GM12891 (cell line): ENCODE measurements at places on chromosomes 3 and 15.

- DNase-seq, result no peak
Measured at GRCh38 chr3:192818126-192818525, 90.8 kb upstream of the FGF12 start.

DNA sequence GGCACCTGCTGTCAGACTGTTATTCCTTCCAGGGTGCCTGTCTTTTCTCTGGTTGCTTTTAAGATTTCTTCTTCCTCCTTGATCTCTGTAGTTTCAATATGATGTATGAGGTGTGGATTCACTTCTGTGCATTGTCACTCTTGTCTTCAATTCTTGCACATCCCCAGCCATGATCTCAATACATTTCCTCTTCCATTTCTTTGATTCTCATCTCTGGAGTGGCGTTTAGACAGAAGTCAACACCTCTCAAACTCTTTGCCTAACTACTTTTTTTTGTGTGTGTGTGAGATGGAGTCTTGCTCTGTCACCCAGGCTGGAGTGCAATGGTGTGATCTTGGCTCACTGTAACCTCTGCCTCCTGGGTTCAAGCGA is 224.4 kb upstream of the LYSMD4 start:
- DNase-seq, result no peak

DNA sequence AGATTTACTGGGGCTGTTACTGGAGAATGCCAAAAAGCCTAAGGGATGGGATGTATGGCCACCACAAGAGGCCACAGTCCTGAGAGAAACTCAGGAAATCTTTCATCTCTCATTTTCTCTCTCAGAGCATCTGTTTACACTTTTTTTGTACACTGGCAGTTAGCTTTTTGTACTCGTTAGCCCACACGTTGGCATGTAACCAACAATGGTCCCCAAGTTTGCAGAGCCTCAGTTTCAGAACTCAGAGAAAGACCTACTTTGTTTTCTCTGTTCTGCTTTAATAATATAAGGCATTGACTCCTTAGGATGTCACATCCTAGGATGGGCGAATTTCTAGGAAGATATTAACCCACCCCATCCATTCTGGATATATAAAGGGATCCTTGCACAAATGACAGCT is 183.5 kb downstream of the SUCNR1 start:
- no peak for DNase-seq

GRCh38 chr3:14473411-14473891 is 66.7 kb downstream of the GRIP2 start:
- no peak for DNase-seq

- DNase-seq, result no peak
Measured at GRCh38 chr15:89876396-89877082, 17.3 kb downstream of the AP3S2 start.

- no peak for DNase-seq
Measured at GRCh38 chr3:18428036-18428435, 2.9 kb upstream of the SATB1 start.

DNA sequence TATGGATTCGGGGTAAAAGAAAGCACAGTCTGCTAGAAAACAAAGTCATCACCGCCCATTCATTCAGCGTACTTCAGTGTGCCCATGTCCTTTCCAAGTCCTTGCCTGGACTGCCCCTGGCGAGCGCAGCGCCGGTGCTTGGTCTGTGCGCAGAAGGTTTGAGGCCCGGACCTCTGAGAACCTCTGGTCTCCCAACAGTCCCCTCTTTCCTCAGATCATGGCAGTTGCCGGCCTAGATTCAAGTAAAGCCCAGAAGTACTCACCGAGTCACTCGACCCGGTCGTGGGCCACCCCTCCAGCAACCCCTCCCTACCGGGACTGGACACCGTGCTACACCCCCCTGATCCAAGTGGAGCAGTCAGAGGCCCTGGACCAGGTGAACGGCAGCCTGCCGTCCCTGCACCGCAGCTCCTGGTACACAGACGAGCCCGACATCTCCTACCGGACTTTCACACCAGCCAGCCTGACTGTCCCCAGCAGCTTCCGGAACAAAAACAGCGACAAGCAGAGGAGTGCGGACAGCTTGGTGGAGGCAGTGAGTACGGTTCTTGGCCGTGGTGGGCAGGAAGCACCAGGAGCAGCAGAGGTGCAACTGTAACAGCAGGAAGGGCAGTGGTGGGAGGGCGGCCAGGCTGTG is 36.3 kb downstream of the CHDH start:
- DNase-seq, result no peak

GRCh38 chr3:128084675-128085021 is 32.4 kb downstream of the SEC61A1 start:
- DNase-seq, result no peak

GRCh38 chr15:37181339-37181738 is 81.0 kb upstream of the MEIS2 start:
- DNase-seq, result no peak

GRCh38 chr3:111848283-111848682 is 10.8 kb upstream of the PHLDB2 start:
- no peak for DNase-seq

GRCh38 chr3:133578548-133579191 is 5.2 kb downstream of the CDV3 start:
- DNase-seq, result no peak

DNA sequence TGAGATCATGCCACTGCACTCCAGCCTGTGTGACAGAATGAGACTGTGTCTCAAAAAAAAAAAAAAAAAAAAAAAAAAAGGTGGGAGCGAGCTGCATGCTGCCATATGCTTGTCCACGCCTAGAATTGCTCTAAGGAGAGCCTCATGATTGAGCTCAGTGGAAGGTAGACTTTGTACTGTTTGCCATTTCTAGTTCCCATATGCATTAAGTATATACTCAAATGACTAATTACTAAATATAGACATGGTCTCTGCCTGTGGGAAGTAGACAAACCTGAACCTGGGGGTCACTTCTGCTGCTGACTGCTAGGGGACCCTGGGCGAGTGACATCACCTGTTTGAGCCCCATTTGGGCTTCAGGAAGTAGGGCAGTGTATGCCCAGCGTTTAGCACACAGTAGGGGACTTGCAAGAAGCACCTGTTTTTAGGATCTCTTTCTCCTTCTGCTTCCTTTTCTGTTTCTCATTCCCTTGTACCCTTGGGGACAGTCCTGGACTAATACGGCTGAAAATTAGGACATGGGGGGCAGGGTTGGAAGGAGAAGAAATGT is 27.2 kb downstream of the PRKCD start:
- no peak for DNase-seq

DNA sequence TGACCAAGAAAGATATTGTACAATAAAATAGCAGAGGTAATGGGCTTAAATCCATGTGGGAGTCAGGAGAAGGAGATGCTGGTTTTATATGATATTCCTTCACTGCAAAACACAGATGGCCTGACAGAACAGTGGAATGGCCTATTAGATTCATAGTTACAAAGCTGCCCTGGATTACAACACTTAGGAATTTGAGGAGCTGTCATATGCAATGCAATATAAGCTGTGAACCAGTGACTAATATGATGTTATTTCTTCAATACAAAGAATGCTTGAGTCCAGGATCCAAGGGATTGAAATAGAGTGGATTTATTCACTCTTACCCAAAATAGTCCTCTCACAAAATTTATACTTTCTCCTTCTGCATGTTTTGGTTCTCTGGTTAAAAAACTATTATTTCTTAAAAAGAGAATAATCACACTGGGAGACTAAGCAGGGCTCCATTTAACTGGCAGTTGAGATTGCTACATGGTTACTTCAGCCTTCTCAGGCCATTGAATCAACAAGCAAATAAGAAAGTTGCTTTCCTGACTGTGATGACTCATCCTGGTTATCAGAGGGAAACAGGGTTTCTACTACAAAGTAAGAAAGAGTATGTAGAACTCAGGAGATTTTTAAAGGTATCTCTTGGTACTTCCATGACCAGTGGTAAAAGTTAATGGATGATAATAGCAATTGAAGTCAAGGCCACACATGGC is 79.8 kb upstream of the ZPLD1 start:
- no peak for DNase-seq

DNA sequence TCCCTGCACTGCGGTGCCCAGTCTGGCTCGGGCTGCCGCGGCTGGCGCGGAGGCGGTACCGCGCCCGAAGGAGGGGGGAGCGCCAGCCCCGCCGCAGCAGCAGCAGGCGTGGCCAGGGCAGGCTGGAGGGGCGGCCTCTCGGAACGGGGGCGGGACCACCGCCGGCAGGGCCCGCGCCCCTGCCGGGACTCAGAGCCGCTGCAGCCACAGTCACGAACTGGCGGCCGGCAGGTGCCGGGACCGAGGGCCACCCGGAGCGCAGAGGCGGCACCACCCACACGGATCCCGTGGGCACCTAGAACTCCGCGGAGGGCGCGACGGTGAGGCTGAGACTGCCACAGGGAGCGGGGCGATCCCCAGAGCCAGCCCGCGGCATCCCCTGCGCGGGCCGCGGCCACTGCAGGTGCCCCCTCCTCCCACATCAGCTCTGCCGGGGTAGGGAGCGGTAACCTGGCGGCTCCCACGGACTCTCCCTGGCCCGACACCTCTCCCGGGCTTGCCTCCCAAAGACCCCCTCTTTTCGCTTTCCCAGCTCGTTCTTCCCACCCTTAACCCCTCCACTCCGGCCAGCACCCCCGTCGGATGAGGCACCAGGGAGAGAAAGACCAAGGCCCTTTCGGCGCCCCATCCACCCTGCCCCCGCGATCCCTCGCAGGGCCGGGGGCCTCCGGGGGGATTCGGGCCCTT is at the start of gene VWA5B2:
Gene VWA5B2 (plus strand): TSS at position 192 of the 687 bp plus-strand sequence. CDS start 944 bp downstream, outside the sequence.
- DNase-seq, result peak; percentile 96

DNA sequence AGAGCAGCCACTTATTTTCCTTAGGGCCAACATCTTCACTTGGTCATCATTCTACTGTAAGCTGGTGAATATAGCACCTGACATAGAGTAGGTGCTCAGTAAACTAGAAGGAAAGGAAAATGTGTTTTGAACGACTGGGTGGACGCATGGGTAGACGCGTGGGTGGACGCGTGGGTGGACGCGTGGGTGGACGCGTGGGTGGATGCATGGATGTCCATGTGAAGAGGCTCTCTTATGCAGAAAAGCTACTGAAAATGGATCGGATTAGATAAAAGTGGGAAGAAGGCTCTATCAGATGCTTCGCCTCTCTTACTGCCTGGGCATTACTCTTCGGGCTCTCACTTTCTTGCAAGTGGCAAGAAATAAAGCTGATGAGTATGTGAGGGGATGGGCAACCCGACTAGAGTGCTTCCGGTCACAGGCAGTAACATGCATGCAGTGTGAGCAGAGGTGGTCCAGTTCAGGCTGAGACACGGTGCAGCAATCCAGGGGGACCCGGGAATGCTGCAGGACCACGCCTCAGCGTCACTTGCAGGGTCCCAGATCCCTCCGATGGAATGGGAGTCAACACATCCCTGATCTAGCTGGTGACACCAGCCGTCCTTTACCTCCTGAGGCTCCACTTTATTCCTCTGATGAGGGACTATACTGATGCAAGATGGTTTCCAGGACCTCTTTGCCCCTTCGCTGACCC is 138.0 kb upstream of the MEF2A start:
- no peak for DNase-seq

- DNase-seq, result no peak
Measured at GRCh38 chr3:186182850-186183249, 74.0 kb upstream of the ETV5 start.

GRCh38 chr3:26004172-26004571 is 214.3 kb downstream of the OXSM start:
- DNase-seq, result no peak

GRCh38 chr3:24323272-24323671 is 171.4 kb downstream of the THRB start:
- DNase-seq, result no peak

DNA sequence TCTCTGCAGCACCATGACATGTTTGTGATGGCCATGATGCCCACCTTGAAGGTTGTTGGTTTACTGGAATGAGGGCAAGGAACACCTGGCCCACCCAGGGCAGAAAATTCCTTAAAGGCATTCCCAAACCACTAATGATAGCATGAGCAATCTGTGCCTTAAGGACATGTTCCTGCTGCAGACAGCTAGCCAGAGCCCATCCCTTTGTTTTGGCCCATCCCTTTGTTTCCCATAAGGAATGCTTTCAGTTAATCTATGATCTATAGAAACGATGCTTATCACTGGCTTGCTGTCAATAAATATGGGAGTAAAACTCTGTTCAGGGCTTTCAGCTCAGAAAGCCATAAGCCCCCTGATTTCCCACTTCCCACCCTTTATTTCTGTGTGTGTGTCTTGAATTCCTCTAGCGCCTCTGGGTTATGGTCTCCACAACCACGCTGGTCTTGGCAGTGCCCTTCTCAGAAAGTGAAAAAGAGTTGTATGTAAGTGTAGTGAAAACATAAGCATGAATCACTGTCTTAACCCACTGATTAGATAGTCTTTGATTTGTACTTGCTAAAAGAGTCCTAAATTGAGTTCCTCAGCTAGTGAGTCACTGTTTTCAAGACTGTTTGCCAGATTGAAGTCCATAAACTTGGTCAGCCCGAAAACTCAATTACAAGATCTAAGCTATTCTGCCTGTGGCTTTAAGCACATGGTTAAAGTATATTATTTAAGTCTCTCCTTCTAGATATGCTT is 19.0 kb upstream of the CCR2 start:
- no peak for DNase-seq

GRCh38 chr3:45185461-45185860 is 39.3 kb upstream of the CDCP1 start:
- DNase-seq, result no peak

- peak; percentile 16 for DNase-seq
Measured at GRCh38 chr3:149494022-149494758, 19.7 kb downstream of the TM4SF4 start.

DNA sequence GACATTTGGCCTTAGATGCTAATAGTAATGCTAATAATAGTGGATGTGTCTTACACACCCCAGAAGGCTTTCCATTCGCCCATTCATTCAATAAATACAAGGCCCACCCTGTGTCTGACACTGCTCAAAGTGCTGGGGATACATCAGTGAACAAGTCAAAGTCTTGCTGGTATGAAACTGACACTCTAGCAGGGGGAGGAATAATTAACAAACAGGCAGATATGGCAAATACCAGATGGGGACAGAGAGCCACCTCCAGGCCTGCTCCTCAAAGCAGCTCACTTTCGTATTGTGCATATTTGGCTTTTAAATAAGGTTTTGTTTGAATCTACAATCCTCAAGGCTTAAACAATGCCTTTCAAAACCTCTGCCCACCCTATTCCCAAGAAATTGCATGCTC is 28.3 kb upstream of the LYZL4 start:
- no peak for DNase-seq
